ENCODE measurements at places on chromosomes 12 and 14.

DNA sequence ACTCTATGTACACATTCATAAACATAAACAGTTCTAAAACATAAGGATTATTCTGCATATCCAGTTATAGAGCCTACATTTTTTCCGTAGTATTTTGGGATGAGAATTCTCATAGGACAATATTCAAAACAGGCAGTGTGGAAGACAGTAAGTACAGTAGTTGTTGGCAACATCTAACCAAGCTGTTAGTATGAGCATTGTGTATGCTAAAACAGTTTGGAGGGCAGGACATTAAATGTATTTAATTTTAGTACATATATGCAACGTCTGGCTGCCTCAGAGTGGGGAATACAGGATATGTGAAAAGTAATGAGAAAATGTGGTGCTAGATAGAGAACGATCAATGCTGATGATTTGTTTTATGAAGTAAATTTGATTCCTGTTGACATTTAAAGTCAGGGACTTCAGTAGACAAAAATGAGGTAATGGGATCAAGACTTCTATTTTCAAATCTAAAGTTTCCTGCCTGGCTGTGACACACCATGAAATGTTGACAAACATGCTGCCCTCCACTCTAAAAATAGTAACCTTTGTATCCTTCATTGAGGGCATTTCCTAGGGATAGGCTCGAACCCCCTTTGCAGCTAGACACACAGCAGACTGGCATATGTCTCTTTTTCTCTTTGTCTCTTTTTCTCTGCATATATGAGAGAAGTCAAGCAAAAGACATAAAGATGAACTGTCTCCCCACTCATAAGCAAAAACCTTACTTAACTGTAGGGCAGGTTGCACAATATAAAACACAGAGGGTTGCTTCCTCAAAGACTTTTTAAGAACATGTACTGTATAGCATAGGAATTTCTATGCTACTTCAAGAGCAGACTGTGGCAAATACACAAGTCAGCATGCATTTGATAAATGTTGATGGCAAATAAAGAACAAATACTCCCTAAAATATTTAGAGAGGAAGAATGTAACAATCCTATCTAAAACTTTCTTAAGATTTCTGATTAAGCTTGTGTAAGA is 75.5 kb upstream of the GTF2A1 start:
- peak; percentile 67 for DNase-seq

DNA sequence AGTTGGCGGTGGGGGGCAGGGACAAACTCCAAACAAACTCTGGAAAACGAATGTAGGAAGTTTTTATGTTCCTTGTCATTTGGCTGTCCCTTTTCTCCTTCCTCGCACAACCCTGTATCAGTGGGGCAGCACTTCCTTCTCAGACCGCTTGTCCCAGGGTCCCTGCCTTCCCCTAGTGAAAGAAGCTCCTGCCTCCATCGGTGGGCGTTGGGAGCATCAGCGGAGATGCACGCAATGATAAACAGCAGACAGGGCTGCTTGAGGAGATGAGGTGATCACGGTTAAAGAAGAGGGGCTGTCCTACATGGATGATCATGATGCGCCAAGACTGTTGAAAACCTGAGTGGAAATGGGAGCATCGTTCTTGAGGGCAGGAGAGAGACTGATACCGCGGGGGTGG is 620 bp downstream of the C1S start:
- DNase-seq, result no peak

GRCh38 chr12:71840231-71840847 is 780 bp downstream of the TBC1D15 start:
- DNase-seq, result peak; percentile 48

DNA sequence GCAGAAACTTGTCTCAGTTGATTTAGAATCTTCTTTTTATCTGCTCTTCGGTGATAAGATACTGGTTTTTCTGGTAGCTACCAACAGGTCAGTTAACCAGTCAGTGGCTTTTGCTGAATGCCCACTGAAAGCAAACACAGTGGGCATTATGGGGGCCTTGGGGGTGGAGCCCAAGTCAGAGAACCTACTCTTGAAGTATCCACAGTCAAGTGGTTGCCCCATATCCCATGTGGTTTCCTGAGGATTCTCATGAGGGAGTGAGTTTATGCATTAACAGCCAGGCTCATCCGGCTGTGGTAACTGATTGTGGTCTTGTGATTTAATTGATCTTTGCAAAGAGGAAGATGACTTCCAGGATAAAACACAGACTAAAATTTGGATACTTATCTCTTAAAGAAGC is 83.7 kb downstream of the ST8SIA1 start:
- peak; percentile 87 for DNase-seq

DNA sequence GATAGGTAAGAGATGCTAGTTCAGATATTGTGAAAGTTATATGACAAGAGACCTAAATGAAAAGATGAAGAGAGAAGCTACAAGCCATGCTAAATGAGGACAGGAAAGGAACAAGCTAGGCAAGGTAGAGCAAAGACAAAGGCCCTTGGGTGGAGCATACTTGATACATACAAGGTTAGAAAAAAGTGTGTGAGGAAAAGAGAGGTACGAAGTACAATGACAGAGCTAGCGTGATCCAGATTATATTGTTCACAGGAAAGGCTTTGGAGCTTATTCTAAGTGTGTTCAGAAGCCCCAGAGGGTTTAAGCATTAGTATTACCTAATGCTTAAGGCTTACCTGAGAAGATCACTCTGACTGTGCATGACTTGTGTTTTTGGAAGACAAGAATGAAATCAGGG is 75.0 kb downstream of the SLCO1B3 start:
- DNase-seq, result no peak

- DNase-seq, result no peak
Measured at GRCh38 chr12:50187084-50187900, 20.1 kb upstream of the CERS5 start.

- DNase-seq, result no peak
Measured at GRCh38 chr14:75531660-75532317, 9.5 kb downstream of the BATF start.

DNA sequence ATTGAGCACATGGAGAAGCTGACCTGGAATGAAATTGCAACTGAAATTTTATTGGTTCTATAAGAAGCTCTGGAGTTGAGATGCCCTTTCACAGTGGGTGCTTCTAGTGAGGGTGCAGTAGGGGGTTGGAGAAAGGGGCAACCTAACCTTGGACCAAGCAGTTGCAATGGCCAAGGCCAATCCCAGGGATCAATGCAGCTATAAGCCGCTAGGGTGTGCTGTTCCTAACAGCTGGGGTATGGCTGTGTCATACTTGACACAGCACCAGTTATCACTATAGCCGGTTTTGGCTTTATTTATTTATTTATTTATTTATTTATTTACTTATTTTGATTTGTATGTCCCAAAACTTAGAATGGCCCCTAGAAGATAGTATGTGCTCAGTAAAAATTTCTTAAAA is 505.9 kb downstream of the FLRT2 start:
- peak; percentile 53 for DNase-seq

GRCh38 chr12:132056320-132056719 is 87.8 kb downstream of the DDX51 start:
- no peak for DNase-seq

- no peak for DNase-seq
Measured at GRCh38 chr12:30296486-30296885, 399.2 kb downstream of the IPO8 start.

DNA sequence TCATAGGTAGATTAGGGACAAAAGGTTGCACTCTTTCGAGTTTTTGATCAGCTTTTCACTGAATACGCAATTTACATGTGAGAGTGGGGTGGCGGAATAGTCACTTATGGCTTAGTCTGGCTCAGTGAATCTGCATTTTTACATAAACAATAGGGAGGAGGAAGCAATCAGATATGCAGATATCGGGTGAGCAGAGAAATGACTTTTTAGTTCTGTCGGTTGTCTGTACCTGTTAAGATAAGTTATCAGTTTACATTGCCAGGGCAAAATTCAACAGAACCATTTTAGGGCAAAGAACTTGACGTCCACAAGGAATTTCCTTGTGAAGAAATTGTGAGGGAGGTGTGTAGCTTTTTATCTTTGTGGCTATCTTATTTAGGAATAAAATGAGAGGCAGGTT is 15.4 kb upstream of the EGLN3 start:
- DNase-seq, result no peak

DNA sequence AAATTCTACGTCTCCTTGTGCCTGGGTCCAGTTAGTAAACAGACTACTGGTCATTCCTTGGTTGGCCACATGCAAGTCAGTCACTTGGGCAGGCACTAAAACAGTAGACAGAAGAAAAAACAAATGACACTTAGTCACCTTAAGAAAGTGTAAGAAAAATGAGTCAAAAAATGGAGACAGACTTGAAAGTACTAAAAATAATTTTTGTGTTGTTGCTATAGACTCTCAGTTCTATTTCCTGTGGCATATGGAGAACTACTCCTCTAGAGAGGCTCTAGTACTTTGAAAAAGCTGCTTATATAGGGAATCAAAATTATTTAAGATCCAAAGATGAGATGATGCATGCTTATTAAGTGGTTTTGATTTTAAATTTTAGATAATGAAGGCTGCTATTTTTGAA is 56.0 kb downstream of the PTPRB start:
- no peak for DNase-seq

DNA sequence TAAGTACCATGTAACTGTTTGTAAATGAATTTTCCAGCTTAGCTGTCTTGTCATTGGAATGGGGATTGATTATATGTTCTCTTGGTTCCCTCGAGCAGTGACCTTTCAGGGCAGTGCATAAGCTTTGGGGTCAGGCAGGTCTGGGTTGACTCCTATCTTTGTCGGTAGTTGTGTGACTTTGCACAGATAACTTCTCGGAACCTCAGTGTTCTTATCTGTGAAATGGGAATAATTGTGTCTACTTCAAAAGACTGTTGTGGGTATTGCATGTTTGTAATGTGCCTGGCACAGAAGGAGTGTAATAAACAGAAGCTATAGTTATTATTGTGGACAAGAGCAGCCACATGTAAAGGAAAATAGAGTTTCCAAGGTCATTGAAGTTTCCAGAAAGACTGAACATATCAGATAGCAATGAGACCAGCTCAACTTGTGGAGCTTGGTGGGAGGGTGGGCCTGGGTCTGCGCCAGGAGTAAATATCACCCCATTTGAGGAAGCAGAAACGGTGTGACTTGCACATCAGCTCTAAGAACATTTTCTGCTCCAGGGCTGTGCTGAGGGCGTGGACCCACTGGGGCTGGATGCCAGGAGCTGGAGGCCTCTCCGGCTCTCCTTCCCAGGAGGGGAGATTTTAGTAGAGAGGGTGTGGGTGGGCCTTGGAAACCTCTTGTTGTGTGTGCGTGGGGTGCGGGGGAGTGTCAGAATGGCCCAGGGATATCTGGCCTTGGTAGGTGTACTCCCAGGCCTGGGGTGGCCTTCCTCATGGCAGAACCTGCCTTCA is 19.7 kb downstream of the FOS start:
- DNase-seq, result no peak

GRCh38 chr14:73961192-73961591 is 11.1 kb downstream of the COQ6 start:
- DNase-seq, result no peak

DNA sequence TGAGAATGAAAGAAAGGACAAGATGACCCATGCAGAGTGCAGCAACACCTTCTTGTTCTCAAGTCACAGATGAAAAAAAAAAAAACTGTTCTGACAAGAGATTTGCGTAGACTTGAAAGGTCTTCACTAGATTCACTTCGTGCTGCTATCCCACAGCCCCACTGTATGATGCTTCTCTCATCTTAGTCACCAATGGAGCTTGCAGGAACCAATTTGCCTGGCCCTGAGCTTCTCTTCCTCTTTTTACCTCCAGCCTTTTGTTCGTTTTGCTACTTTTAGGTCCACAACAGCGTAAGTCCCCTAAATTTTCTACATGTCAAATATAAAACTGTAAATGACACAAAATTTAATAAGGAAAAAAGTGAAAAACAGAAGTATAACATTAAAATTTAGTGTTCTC is 107.9 kb upstream of the NAP1L1 start:
- DNase-seq, result no peak

DNA sequence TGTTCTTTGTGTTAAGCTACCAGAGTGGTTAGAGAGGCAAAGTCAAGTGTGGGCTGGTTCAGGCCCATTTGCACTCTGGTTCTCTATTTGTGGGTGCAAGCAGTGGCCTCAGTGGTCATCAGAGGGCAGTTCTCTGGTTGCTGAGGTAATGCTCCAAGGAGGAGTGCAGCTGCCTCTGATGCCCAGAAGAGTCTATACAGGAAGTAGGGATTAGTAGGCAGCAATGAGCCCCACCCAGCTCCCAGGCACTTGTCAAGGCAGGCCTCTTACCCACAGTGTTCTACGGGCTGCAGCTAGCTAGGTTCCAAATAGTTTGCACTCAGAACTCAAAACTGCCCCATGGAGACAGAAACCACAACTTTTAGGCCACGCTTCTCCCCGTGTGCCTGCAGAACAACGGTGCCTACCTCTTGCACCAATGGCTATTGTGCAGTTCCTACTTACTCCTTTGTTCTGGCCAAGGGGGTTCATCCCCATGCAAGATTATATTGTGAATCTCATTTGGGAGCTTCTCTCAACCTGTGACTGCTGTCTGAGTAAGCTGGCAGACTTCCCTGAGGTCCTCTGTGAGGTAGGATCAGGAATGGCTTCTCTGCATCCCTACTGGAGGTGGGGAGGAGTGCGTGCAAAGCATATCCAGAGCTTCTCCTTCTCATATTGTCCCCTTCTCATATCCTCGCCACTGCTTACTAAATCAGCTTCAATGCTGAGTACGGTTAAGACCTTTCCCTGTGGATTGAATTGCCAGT is 410.3 kb upstream of the LMO3 start:
- DNase-seq, result no peak

DNA sequence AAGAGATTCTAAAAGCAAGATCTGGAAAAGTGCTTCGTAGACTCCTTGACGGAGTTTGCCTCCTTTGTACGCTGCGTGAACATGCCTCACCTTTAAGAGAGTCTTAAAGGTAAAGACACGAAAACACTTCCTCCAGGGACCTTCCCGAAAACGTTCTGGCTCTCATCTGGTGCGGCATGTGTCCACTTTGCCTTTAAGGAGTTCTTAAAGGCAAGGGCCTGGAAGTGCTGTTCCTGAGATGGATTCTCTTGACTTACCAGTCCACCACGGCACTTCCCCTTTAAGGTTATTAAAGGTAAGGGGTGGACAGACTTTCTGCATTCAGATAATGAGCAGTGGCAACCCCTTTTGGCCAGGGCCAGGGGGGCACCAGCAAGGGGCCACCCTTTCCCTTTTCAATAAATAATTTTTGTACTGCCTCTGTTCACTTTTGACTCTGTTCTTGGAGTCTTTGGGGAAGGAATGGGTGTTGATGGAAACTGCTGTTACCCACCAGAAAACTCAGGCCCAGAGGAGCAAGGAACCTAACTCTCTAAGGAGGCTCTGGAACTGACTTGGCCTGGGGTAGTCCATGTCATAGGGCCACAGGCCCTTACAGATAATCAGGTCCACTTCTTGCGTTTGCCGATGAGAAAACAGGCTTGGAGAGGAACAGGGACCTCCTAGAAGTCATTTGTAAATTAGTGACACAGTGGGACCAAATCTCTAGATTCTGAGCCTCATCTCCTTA is 4.4 kb downstream of the REM2 start:
- peak; percentile 91 for DNase-seq

DNA sequence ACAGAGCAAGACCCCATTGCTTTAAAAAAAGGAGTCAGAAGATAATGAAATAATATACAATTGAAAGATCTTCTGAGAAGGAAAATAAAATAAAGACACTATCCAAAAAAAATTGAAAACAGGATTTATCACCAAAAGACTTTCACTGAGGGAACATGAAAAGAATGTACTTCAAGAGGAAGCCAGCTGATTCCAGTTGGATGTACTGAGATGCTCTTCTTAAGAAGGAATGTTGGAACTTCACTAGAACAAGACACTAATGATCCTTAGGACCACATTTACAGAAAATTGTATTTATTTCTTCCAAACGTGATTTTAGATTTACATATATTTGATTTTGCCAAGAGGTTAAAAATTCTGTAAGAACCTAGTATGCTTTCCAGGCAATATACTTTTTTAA is 65.6 kb upstream of the CNOT2 start:
- no peak for DNase-seq
